ENCODE measurements at places on chromosomes 5 and 9.

GRCh38 chr9:95874303-95874988, 1.0 kb upstream of the ERCC6L2 start:
- no peak for DNase-seq

DNA sequence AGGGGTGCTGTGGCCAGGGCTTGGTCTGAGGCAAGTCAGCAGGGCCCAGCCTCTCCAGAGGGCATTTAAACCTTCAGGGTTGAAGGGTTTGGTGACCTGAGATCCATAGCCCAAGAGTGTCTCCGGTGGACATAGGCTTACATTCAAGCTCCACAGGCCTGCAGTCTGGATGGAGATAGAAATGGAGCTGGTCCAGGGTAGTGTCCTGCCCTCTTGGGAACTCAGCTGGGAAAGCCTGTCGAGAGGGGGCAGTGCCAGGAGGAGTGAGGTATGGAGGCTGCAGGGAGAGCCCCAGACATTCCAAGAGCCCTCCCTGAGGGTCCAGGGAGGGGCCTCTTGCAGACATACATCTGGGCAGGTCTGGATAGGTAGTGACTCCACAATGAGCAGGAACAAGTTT, 177.0 kb upstream of the MVB12B start:
- DNase-seq = no peak

- no peak for DNase-seq
These were observed 67.7 kb downstream of the MEGF10 start for GRCh38 chr5:127358284-127358683.

- no peak for DNase-seq
These were observed 15.6 kb upstream of the DCP2 start for GRCh38 chr5:112960863-112961504.

GRCh38 chr5:61683148-61683547, 351.1 kb downstream of the ZSWIM6 start:
- DNase-seq = no peak

DNA sequence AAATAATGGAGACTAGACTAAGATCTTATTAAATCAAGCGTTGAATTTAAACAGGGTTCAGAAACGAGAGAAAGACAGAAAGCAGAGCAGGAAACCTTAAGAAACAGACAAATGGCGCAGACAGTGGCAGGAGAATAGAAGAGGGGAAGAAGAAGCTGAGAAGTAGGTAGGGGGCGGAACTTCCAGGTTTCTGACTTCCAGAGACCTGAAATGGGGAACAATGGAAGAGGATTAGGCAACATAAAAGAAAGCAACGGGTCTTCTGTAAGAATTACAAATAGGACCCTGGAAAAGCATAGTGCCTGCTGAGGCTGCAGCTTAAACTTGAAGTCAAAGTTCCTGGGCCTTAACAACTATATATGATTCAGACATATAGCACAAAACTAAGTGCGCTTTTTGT, 101.7 kb downstream of the BNC2 start:
- DNase-seq = no peak

DNA sequence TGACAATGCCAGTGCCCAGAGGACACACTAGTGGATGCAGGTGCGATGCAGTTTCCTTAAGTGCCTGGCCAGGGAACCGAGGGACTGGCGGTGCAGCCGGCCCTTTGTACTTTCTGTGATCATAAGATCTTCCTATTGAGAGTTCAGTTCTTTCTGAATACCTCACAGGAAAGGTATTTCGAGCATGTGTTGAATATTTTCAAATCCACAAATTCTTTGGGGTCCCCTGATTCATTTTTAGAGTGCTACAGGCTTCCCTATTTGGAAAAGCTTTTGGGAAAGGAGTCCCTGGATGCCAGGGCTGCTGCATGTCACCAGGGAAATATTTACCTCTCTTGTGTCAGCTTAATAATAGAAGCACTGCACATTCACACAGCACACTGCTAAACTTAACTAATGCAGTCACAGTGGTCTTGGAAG, 281.5 kb downstream of the GADD45G start:
- no peak for DNase-seq

DNA sequence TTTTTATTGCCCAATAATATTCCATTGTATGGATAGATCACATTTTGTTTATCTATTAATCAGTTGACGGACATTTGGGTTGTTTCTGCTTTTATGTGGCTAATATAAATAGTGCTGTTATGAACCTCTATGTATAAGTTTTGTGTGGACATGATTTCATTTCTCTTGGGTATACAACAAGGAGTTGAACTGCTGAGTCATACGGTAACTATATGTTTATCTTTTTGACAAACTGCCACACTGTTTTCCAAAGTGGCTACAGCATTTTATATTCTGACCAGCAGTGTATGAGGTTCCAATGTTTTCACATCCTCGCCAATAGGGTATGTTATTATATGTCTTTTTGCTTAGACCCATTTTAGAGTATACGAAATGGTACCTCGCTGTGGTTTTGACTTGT, 264.3 kb downstream of the RFX3 start:
- no peak for DNase-seq

DNA sequence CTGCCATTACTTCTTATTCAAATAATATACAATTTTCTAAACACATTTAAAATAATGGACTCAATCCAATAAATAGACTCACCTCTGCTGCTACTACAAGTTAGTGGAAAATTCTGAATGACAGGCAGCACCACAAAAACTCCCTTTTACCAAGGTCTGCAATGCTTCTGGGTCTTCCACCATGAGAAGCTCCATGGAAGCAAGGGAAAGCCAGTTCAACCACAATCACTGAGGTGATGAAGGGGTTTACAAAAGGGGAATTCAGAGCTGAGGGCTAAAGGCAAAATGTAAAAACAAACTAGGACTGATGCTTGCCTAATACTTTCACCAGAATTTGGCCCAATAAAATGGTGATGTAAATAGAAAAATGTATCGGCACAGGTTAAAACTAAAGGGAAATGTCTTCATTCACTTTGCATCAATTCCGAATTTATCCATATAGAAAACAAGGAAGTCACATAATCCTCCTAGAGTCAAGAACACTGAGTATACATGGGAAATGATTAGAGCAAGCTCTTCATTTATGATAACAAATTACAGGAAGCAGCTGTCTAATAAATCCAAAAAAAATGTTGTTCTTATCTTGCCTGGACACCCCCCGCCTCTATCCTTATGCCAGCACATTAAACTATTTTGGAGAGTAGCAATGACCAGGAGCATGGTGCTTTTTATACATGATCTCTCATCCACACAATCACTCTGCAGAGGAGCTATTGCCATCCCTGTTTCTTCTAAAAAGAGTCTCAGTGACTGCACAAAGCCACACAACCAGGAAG, 66.3 kb upstream of the NFIB start:
- no peak for DNase-seq

Measured in T1000 (cell line).